D341Med (cell line): ENCODE measurements at places on chromosomes 4 and X.

DNA sequence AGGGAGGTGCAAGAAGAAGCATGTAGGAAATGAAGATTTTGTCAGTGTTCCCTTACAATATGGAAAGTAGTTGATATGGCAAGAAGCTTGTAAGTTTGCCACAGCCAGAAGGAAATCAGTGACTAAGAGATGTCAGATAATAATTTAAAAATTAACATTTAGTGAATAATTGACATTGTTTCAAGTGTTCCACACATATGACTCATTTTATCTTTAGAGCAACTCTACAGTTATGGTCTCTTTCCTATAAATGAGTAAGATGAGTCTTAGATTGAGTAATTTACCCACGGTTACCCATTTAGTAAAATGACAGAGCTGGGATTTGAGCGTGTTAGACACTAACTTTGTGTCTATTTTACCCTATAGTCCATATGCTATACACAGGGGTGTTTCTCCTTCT, 300.3 kb upstream of the IRS4 start:
- no peak for DNase-seq

- no peak for DNase-seq
Observed at GRCh38 chr4:148944839-148945219, 502.6 kb upstream of the NR3C2 start.

DNA sequence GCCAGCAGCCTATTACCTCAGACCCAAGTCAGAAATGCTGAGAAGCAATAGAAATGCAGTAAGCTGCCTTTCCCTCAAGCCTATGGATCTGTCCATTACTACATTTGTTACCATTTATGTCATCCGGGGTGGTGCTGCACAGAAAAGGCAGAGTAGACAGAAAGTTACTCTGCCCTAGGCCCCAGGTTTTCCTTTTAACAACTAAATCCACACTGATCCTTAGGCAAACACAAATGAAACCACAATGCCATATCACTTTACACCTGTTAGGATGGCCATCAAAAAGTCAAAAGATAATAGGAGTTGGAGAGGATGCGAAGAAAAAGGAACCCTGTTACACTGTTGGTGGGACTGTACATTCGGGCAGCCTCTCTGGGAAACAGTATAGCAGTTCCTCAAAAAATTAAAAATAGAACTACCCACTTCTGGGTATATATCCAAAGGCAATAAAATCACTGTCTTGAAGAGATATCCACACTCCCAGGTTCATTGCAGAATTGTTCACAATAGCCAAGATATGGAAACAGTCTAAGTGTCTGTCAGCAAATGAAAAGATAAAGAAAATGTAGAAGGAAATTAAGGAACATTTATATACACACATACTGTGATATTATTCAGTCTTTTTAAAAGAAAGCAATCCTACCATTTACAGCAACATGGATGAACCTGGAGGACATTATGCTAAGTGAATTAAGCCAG, 186.3 kb downstream of the NWD2 start:
- DNase-seq: no peak

DNA sequence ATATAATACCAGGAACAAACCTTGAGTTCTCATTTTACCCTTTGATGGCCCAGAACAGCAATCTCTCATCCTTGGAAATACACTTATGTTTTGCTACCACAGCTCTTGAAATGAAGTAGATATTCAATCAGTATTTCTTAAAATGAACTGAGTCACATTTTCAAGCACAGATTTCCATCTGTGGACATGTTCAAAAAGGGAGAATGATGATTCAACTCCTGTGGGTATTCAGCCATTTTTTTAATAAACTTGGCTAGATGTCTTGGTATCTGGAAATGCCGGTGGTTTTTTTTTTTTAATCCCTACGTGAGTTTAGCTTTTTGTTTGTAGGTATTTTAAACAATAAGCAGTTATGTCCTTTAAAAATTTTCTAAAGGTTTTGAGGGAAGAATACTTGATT, 64.2 kb upstream of the TRPC5OS start:
- DNase-seq: no peak

- no peak for DNase-seq
Observed at GRCh38 chrX:82734140-82734539, 774.0 kb upstream of the POU3F4 start.

- no peak for DNase-seq
Observed at GRCh38 chrX:102580891-102581290, 18.4 kb upstream of the ARMCX5 start.

GRCh38 chr4:183837222-183837621, 67.9 kb upstream of the STOX2 start:
- DNase-seq: no peak

- no peak for DNase-seq
Observed at GRCh38 chr4:124483048-124483906, 229.3 kb downstream of the ANKRD50 start.

DNA sequence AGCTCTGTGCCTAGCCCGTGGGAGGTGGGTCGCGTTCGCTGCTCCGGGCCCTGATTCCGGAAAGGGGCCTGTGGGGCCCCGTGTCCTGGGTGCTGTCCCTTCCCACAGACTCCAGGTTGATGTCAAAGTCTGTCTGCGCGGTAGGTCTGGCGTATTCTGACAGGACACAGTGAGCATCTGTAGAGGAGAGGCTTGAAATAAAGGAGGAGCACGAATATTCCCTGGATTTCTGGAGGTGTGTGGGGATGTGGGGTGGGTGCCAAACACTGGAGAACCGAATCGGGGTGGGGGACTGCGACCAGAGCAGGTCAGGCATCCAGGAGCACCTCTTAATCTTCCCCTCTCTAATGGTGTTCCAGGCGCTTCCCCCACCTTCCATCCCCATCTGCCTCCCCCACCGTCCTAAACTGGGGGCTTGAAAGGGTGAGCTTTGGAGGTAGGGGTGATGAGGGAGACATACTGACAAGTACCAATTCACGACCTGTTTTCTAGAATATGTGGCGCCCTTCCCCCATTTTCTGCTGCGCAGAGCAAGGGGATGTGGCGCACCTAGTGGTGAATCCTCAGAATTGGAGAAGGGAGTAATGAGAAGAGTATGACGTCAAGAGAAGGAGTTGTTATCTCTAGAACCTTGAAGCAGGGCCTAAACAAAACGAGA, 877 bp downstream of the GPRASP1 start:
- DNase-seq: no peak

DNA sequence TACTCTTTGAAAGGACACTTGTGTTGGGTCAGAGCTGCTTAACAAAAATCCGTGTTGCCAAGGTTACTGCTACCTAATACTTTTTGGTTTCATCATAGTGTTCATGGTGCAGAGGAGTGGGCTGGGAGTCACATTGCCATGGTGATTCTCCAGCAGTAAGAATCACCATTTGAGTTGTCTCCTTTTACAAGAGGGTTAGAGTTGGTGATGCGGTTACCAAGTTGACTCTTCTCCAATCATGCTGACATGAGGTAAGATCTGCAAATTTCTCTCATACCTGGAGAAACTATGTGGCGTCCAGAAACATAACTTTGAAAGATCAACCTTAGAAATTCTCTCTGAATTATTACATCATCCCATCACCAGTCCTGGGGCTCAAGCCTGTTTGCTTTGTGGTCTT, 242.9 kb upstream of the CNKSR2 start:
- no peak for DNase-seq

GRCh38 chr4:13920901-13921300, 293.4 kb upstream of the BOD1L1 start:
- DNase-seq: no peak

DNA sequence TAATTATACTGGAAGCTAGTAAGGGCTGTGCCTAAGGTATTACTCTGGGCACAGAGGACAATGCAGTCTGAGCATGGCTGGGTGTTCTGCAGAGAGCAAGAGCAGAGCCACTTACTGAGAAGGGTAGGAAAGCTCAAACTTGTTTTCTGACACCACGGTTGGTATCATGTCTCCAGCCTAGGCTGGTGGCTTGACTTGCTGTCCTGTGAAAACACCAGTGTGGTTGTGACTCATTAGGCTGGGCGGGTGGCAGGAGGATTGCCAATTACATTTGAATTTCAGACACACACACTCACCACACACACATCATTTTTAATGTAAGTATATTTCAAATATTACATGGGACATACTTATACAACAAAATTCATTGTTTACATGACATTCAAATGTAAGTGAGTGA, 19.7 kb upstream of the MTM1 start:
- DNase-seq: no peak

- DNase-seq: no peak
Observed at GRCh38 chr4:108036213-108036612, 46.5 kb downstream of the HADH start.

GRCh38 chr4:136505020-136505419, 1027.3 kb downstream of the PCDH18 start:
- DNase-seq: no peak

GRCh38 chr4:39825741-39826231, 127.8 kb downstream of the UBE2K start:
- no peak for DNase-seq

DNA sequence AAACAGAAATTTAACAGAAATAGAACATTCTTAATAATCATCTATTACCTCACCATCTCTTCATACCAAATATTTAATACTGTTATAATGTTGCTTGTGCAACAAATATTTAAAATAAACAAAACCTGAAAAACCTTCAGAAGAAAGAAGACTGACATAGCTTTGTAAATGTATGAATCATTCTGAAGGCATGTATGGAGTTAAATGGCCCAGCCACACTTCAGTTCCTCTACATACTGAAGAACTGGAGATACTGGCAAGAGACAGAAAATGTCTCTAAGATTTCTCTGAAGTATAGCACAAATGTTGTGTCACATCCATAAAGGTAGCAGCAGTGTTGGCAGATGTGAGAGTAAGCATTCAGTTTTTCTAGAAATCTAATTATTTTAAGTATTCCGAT, 275.3 kb upstream of the FGF13 start:
- DNase-seq: no peak

GRCh38 chr4:147730333-147730732, 1.6 kb upstream of the ARHGAP10 start:
- no peak for DNase-seq

- DNase-seq: no peak
Observed at GRCh38 chr4:127856813-127857447, 23.8 kb upstream of the PLK4 start.

GRCh38 chrX:120367402-120368109, 5.7 kb downstream of the ATP1B4 start:
- no peak for DNase-seq

- DNase-seq: no peak
Observed at GRCh38 chr4:41483771-41484170, 54.2 kb upstream of the LIMCH1 start.

- no peak for DNase-seq
Observed at GRCh38 chr4:186593587-186593973, 38.2 kb upstream of the MTNR1A start.

GRCh38 chr4:183636923-183637322, 22.1 kb downstream of the RWDD4 start:
- no peak for DNase-seq

DNA sequence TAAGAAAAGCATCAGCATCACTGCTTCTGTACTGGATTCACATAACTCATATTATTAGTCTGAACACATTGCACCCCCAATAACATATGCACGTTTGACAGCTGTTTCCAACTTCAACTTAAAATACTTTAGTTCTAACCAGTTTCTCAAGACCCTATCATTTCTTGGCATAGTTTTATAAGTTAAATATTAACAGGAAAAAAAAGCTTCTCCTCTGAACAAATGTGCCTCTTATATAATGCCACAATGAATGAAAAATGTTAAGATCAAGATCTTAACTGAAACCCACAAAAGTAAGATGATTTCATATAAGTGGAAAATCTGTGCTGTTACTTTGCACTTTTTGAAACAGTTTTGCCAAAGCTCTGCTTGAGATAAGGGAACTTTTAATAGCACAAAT, 652.8 kb upstream of the FAM241A start:
- DNase-seq: no peak

GRCh38 chr4:172245516-172245915, 432.3 kb downstream of the GALNTL6 start:
- DNase-seq: no peak

- peak; percentile 23 for DNase-seq
Observed at GRCh38 chr4:41866799-41867677, 68.2 kb upstream of the TMEM33 start.

- no peak for DNase-seq
Observed at GRCh38 chr4:143356493-143356892, 19.8 kb downstream of the GAB1 start.

GRCh38 chr4:143377611-143378099, 41.0 kb downstream of the GAB1 start:
- DNase-seq: no peak

GRCh38 chr4:109916027-109916409, 3.3 kb downstream of the EGF start:
- no peak for DNase-seq

GRCh38 chr4:84498935-84499623, at the start of gene NKX6-1:
TSS of gene NKX6-1 (minus strand) at chr4:84499292. CDS start at chr4:84498228, 1,064 bp downstream.
- DNase-seq: peak; percentile 99

GRCh38 chr4:138666366-138666765, 349.2 kb upstream of the NOCT start:
- no peak for DNase-seq
